ENCODE measurements at places on chromosomes 12 and 14.

- no peak for DNase-seq
Measured at GRCh38 chr14:77271113-77271710, at the start of gene NGB. Gene NGB, minus strand, starts transcription at chr14:77271206. Its CDS starts 269 bp downstream, at chr14:77270937.

GRCh38 chr14:105132921-105133654 is 35.5 kb downstream of the JAG2 start:
- no peak for DNase-seq

GRCh38 chr14:29078810-29079522 is 312.4 kb downstream of the FOXG1 start:
- no peak for DNase-seq

GRCh38 chr12:100164153-100164704 is 21.6 kb upstream of the BLTP3B start:
- no peak for DNase-seq

GRCh38 chr12:124523071-124523470 is 44.3 kb downstream of the NCOR2 start:
- DNase-seq: peak; percentile 30

DNA sequence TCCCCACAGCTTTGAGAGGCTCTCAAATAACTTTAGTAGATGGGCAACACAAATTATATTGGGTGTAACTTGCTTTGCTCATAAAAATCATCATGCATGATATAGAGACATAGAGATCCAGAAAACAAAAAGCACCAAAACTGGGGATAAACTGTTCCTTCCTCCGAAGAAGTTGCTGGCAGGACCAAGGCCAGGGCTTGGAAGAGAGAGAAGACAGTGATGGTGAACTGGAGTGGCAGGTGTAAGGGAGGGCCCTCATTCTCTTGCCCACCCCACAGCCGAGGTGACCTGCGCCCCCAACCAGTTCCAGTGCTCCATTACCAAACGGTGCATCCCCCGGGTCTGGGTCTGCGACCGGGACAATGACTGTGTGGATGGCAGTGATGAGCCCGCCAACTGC is 15.4 kb upstream of the NXPH4 start:
- no peak for DNase-seq

GRCh38 chr12:106327309-106327869 is 24.9 kb downstream of the TCP11L2 start:
- no peak for DNase-seq

DNA sequence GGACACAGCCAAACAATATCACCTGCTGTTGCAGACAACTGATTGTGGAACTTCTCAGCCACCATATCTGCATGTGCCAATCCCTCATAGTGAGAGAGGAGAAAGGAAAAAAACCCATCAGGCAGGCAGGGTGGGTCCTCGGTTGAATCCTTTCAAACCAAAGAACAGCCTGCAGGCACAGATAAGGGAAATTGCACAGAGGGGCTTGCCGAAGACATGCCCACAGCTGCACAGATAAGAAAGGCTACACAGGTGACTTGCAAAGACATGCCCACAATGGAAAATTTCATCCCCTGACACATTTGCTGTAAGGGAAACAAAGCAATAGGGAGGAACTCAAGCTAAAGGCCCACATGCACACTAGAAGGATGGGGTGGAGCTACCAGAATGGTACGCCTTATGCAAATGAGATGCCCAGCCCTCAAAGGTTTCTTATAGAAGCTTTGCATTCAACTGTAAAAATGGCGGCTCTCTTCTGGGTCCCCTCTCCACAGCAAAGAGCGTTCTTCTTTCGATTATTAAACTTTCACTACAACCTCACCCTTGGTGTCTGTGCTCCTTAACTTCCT is 170.0 kb upstream of the TMPO start:
- no peak for DNase-seq

DNA sequence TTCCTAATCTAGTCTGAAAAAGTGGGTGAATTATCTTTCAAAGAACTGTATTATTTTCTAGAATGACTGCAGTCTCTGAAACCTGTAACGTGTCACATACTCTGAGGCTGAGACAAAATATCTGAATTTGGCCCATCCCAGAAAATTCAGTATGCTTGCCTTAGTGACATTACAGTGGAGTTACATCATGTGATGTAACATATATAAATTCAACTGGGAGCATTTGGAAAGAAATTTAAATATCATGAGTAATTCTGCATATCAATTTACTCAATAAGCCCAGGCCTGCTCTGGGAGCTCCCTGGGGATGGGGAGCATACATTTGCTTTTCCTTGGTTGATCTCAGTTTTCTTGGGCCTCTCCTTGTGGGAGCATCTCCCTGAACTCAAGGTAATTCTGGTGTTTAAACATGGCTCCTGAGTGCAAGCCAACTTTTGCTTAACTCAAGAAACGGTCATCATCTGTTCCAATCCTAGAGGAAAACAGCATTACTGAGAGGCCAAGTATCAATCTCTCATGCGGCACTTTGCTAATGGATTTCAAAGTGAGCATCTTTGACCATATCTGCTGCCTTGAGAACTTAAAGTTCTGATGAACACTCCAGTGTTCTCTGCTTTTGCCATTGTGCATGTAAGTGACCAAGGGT is 54.4 kb downstream of the AKAP6 start:
- no peak for DNase-seq
